ENCODE measurements at places on chromosomes 1 and 21.

DNA sequence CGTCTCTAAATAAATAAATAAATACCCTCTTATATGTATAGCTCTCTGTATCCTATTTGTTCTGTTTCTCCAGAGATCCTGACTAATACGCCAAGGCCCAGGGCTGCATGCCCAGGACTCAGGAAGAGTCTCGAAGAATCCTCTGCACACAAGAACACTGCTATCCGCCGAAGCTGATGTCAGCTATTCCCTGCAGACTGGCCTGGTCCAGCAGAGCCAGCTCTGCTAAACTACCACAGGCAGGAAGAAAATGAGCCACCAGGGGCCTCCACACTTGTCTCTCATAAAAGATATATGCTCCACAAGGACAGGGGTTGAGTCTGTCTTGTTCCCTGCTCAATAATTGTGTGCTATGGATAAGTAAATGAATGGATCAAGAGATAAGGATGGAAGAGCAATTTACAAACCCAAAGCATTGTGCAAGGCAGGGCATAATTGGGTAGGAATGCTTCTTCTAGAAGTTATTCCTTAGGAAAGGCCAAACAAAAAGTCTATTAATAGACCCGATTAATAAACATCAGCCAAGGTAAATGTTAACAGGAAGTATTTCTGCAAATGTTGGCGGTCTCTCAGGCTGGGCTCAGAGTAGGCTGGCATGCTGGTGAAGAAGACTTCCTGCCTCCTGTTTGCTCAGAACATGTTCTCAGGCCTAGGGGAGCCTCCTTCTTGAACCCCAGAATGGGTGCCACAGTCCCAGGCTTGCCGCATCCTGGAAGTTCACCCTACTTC lies 26.3 kb upstream of the MAN1C1 start:
- no peak for DNase-seq

DNA sequence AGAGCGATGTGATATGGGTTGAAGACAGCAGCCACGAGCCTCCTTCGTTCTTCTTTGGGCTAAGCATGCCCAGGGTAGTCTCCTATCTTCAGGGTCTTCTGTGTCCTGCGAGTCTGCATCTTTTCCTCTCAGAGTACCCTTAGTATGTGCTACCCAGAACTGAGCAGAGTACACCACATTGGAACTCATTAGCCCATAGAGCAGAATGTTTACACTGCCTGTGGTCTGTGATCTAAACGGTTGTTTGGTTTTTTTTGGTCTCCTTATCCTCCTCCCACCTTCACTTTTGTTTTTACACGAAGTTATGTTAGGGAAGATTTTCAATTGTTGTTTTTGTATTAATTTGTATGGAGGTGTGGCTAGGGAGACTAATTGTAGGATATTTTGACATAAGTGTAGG lies 126.4 kb downstream of the NEK7 start:
- DNase-seq, result no peak

- DNase-seq, result no peak
Observed at GRCh38 chr1:224820341-224820740, 109.1 kb upstream of the DNAH14 start.

DNA sequence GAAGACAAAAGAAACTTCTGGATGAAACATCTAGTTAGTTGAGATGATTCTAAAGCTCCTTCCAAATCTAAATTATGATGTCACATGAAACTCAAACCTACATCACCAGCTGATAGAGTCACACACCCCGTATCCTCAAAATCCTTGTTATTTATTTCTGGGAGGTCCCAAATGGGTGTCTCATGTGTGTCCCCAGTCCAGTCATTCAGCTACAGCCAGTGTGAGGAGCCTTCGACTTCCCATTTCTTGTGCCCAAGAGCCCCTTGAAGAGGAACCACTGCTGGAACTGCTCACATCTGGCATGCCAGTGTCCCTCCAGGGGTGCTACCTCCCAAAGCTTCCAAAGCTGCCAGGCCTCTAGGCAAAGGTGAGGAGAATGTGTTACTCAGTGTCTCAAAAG lies 32.5 kb upstream of the KCNA3 start:
- DNase-seq, result no peak

- no peak for DNase-seq
Observed at GRCh38 chr21:41660748-41661147, 106.1 kb downstream of the RIPK4 start.

GRCh38 chr1:218357211-218357892 lies 12.2 kb downstream of the TGFB2 start:
- DNase-seq, result no peak

DNA sequence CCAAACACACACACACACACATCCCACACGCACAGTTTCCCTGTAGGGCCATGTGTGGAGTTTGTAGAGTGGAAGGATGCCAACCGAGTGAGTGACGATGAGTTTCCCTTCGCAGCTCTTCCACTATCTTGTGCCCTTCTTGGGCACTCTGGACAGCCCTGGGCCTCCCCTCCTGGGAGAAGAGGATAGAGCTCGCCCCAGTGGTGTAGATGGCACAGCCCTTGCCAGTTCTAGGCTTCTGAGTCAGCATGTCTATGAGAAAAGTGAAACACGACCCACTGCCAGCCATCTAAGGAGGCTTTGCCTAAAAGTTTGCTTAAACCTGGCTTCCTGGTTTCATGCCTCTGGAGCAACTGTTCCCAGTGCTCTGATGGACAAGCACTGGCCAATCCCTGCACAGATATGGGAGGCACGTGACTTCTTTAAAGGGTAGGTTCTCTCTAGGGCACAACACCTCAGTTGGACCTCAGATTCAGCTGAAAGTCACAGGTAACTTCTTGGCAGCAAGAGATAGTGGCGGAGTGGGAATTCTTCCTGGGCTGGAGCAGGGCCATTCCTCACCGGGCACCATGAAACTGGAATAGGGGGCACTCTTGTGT lies 195.9 kb upstream of the GALNT2 start:
- DNase-seq, result no peak

DNA sequence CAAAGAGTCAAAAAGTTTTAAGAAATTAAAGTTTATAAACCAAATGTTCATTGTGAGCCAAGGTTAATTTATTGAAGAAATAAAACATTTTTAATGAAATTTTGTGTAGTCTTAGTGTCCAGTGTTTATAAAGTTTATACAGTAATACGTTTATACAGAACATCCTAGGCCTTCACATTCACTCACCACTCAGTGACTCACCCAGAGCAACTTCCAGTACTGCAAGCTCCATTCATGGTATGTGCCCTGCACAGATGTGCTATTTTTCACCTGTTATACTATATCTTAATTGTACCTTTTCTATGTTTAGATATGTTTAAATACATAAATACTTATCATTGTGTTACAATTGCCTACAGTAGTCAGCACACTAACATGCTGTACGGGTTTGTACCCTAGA lies 33.6 kb downstream of the TYW3 start:
- DNase-seq, result no peak

GRCh38 chr1:172742599-172743500 lies 83.9 kb downstream of the FASLG start:
- DNase-seq, result peak; percentile 51

- no peak for DNase-seq
Observed at GRCh38 chr1:64006276-64007051, 197.0 kb upstream of the UBE2U start.

DNA sequence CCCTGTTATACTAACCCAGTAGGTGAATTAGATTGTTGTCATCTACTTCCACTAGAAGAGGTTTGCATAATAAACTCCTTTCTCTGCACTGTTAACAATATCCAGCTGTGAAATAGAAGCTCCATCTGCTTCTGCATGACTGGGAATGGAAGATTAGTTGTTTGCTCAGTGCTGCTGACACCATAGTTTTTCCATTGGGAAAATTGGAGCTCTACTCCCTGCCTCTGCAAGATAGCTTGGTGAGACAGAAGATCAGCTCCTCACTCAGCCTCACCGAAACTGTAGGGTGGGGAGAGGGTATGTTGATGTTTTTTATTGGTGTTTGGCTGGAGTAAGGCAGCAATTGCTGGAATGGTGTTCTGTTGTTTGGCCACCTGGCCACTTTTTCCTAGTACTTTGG lies 331.6 kb upstream of the ADAMTS5 start:
- no peak for DNase-seq

- no peak for DNase-seq
Observed at GRCh38 chr1:67690018-67690363, 5.0 kb downstream of the GADD45A start.

- DNase-seq, result no peak
Observed at GRCh38 chr21:17708522-17709265, 96.0 kb upstream of the BTG3 start.

DNA sequence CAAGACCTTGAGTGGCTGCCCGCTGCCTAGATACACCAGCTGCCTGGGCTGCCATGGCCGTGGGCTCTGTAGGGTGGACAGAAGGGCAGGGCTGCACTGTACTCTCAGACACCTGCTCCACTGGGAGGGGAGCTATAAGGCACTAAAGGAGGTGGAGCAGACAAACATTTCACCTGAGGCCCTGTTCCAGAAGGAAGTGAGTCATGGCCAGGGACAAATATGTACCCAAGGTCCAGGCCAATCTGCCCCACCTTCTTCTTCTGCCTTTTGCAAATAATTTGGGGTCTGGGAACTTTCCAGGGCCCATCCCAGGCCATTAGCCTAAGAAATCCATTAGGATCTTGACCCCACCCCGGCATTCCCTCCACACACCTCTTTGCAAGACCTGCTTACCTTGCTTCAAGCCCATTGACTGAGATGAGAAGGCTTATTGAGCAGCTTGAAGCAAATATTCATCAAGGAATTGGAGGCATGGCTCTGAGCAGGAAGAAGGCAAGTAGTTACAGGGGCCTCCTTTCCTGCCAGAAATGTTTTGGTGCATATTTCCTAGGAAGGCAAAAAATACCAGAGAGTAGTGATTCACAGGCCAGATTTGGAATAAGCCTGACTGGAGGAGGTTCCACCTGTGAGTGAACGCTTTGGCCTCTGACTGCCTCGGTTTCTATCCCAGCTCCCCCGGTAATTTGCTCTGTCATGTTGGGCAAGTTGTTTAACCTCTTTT lies at the start of gene CAPN8:
Gene CAPN8, minus strand, starts transcription at position 110 of the 721 bp plus-strand sequence. Its CDS starts 55 bp downstream, at position 55.
- DNase-seq, result no peak

DNA sequence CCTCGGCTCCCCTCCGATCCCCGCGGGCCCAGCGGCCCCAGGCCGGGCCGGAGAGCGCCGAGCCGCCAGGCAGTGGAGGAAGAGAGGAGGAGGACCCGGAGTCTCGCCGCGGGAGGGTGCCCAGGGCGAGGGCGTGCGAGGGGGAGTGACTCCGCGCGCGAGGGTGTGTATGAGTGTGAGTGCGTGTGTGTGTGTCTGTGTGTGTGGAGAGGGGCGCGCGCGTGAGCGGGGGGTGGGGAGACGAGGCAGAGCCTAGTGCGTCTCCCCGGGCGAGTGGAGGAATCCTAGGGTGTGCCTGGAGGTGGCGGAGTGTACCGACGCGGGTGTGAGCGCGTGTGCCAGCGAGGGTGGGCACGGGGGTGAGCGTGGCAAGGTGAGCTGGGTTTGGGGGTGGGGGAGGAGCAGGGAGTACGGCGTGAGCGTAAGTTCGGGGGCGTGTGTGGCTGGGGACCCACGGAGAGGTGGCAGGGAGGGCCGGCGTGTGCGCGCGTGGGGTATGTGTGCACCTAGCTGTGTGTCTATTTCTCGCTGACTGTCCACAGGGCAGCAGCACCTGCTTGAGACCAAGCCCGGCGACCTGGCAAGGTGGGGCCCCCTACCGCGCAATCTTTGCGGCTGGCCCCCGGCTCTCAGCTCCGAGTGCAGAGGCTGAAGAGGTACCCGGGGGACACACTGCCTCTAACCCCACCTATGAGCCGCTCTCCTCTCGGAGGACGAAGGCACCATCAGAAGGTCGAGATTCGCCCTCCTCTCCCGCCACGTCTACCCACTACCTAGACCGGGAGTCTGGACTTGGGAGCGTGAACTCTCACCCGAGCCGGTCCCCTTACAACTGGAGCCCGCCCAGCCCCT lies 784 bp upstream of the KCND3 start:
- DNase-seq, result no peak

- no peak for DNase-seq
Observed at GRCh38 chr21:45411810-45412206, 6.8 kb downstream of the COL18A1 start.

GRCh38 chr1:11478571-11479374 lies at the start of gene DISP3:
DISP3 (plus strand) TSS chr1:11479155; CDS start chr1:11500993, 21,838 bp downstream.
- peak; percentile 54 for DNase-seq

GRCh38 chr21:46153247-46154154 lies 1.9 kb downstream of the FTCD start:
- DNase-seq, result no peak

- no peak for DNase-seq
Observed at GRCh38 chr1:223250632-223251015, 107.6 kb upstream of the TLR5 start.

- DNase-seq, result no peak
Observed at GRCh38 chr1:11984121-11984520, 3.9 kb downstream of the MFN2 start.

- DNase-seq, result no peak
Observed at GRCh38 chr1:203756036-203756435, 8.9 kb upstream of the LAX1 start.

DNA sequence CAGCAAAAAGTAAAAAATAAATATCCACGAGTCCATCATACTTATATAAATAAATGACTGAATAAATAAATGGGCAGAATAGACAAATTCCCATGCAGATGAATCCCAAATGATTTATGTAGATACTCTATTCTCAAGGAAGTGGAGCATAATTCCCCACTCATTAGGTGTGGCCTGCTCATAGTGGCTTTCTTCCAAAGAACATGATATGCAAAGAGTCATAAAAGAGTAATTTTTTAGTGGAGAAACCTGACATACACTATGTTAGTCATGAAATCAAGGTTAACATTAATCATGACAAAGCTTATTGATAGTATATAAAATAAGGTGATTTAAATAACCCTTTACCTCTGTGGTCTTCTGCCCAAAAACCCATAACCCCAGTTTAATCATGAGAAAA lies 298.9 kb downstream of the DPYD start:
- no peak for DNase-seq

DNA sequence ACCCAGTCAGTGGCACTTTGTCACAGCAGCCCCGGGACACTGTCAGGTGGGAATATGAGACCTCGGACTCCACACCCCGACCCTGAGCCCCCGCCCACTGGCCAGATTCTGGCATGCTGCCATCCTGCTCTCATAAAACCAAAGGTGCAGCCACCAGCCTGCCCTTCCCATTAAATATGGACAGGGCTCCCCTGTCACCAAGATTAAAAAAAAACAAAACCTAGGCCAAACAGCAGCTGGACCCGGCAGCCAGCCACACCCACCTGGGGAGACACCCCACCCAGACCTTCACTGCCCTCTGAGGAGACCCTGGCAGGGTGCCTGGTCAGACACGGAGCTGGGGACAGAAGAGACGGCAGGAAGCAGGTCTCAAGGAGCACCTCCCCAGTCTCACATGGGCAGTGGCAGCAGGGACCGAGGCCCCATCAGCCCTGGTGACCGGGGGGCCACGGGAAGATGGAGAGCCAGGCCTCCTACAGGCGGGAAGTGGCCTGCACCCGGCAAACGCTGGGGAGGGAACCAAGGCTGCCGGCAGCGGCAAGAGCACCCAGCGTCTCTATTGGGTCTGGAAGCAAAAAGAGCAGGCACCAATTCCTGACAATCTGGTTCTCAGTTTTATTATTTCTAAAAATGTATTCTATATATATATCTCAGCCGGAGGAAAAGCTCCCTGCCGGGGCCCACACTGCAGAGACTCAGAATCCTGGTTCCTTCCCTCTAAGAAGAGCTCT lies 61.9 kb downstream of the ACOT7 start:
- no peak for DNase-seq

GRCh38 chr1:227299688-227300087 lies 18.6 kb downstream of the CDC42BPA start:
- no peak for DNase-seq
